ENCODE measurements at places on chromosomes 2 and 18. TPM values are rescaled to one million over a fixed set of nuclear protein-coding genes. Genes with fewer than 3 reads are reported as not detected.

GRCh38 chr2:190031969-190032618, 30.4 kb downstream of the MSTN start:
- no peaks in the 10 kb centered on the region for H3K27me3 ChIP-seq
- DNase-seq, result no peak
- H3K4me3 ChIP-seq, result no peak overlapping the region
- no peak overlapping the region for H3K27ac ChIP-seq
- H3K36me3 ChIP-seq, result no peaks in the 10 kb centered on the region

DNA sequence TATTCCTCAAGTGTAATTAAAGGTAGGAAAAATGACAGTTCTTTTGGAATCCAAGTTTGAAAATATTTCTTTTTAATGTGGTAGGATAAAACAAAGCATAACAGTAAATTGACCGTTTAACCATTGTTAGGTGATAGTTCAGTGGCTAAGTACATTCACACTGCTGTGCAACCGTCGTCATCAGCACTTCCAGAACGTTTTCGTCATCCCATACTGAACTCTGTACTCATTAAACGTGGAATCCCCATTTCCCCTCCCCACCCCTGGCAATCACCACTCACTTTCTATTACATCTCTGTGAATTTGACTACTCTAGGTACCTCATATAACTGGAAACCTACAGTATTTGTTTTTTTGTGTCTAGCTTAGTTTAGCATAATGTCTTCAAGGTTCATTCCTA, 32.9 kb upstream of the FZD5 start:
- no peaks in the 10 kb centered on the region for H3K27me3 ChIP-seq
- H3K36me3 ChIP-seq, result no peaks in the 10 kb centered on the region
- no peak overlapping the region for H3K4me3 ChIP-seq

DNA sequence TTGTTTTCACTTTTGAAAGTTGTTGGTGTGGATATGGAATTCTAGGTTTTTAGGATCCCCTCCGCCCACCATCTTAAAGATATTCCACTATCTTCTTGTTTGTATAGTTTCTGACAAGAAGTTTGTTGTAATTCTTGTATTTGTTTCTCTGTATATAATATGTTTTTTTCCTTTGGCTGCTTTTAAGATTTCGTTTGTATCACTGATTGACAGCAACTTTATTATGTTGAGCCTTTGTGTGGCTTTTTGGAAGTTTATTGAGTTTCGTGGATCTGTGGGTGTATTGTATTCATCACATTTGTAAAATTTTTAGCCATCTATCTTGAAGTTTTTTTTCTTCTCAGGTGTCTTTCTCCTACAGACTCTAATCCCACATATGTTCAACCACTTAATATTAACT, 200.1 kb downstream of the MCFD2 start:
- no peak overlapping the region for H3K27ac ChIP-seq
- no peaks in the 10 kb centered on the region for H3K27me3 ChIP-seq
- no peaks in the 10 kb centered on the region for H3K36me3 ChIP-seq
- no peak for DNase-seq

- no peaks in the 10 kb centered on the region for H3K36me3 ChIP-seq
- H3K27ac ChIP-seq, result no peak overlapping the region
- H3K4me3 ChIP-seq, result no peak overlapping the region
- DNase-seq, result no peak
- H3K27me3 ChIP-seq, result no peaks in the 10 kb centered on the region
- peaks cover 1% of the 10 kb centered on the region for H3K4me1 ChIP-seq
Observed at GRCh38 chr2:73908689-73909652, 16.2 kb downstream of the ACTG2 start.

DNA sequence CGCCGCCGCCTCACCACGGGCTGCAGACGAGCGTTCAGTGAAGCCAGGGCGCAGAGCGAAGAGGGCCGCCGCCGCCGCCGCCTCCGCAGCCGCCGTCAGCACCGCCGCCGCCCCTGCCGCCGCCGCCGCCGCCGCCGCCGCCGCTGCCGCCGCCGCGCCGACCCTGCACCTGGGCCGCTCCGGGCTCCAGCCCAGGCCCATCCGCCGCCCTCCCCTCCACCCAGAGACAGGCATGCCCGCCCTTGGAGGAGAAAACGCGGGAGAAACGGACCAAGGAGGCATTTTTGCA, 3.0 kb downstream of the POU3F3 start:
- no peaks in the 10 kb centered on the region for H3K36me3 ChIP-seq
- no peak overlapping the region for H3K27ac ChIP-seq
- peaks cover 27% of the 10 kb centered on the region for H3K4me1 ChIP-seq
- no peak for DNase-seq
- H3K27me3 ChIP-seq, result peaks cover 78% of the 10 kb centered on the region

- H3K4me1 ChIP-seq, result peaks cover 21% of the 10 kb centered on the region
- no peaks in the 10 kb centered on the region for H3K36me3 ChIP-seq
- no peak overlapping the region for H3K4me3 ChIP-seq
- H3K27me3 ChIP-seq, result peaks cover 45% of the 10 kb centered on the region
- DNase-seq, result no peak
Observed at GRCh38 chr2:73172963-73173362, 29.4 kb upstream of the NOTO start.

The TSN gene
- 44.4 TPM for polyA plus RNA-seq
